Karpas-422 (cell line): ENCODE measurements at places on chromosomes 4 and X. TPM values are rescaled to one million over a fixed set of nuclear protein-coding genes. Genes with fewer than 3 reads are reported as not detected.
A peak's percentile ranks its signal among the peaks of the same experiment; 100 is the strongest.

The SYTL5 gene
- not detected in 2 replicates for total RNA-seq

DNA sequence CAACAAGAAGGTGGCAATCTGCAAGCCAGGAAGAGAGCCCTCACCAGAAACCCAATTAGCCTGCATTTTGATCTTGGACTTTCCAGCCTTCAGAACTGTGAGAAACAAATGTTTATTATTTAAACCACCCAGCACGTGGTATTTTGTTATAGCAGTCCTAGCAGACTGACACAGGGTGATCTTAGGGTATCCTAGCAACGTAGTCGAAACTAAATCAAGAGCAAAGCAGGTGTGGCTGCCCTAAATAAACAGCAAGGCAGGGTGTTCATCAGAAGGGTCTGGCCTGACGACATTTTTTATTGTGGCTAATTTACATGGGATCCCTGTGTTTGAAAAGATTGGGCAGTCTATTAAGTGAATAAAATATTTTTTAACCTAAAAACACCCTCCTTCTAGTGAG lies 198.8 kb downstream of the VEGFC start:
- no peak for DNase-seq

DNA sequence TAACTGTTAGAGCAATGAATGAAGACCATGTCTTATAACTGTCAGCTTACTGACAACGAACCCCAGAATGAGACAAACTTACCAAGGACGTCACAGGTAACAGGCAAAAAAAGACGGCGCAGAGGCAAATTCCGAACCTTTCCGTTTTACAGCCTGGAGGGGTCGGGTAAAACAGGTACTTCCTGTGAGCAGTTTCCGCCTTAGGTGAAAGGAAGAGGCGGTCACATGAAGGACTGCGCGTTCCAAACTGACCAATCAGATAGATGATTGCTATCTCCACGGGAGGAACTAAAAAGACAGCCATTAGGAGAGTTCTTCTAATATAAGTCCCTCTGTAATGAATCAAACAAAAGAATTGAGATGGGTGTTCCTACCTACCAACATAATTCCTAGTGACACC lies at the start of gene COX7B2:
TSS of gene COX7B2 (minus strand) at position 168 of the 400 bp plus-strand sequence. CDS start 174,053 bp downstream, outside the sequence.
- DNase-seq: no peak

The ADGRG4 gene
- total RNA-seq: not detected in 2 replicates

The ADH1C gene
- total RNA-seq: not detected in 2 replicates

The WAS gene
- total RNA-seq: 63.4 and 83.6 TPM in 2 replicates

The S100P gene
- not detected in 2 replicates for total RNA-seq

GRCh38 chr4:2484185-2484584 lies 15.3 kb downstream of the RNF4 start:
- DNase-seq: peak; percentile 59

- no peak for DNase-seq
Measured at GRCh38 chr4:80115368-80116181, 42.5 kb upstream of the ANTXR2 start.

The P2RY10 gene
- total RNA-seq: 0.51 and 1.3 TPM in 2 replicates

- DNase-seq: no peak
Measured at GRCh38 chr4:947491-947971, 15.3 kb downstream of the TMEM175 start.

GRCh38 chr4:15754323-15754722 lies 23.8 kb upstream of the CD38 start:
- DNase-seq: no peak

The ENOPH1 gene
- total RNA-seq: 13.4 and 17.2 TPM in 2 replicates

DNA sequence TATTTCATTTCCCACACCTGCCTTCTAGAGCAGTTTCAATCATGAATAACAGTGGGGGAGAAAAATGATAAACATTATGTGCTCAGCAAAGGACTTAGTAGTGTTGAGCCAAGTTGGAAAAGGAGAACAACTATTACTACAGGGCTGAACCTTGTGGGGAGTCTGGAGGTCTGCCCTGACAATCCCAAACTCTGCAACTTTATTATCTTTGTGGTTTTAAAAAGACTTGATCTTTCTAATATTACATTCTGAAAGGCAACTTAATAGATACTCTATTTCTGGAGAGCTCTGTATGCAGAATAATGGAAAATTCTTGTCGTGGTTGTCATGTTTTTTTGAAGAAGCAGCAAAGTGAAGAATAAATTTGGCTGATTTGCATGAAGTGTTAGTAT lies 116.1 kb downstream of the SPCS3 start:
- no peak for DNase-seq
